Renal pelvis (tissue), 12 donors: ENCODE measurements at places on chromosomes 5 and 9.

DNA sequence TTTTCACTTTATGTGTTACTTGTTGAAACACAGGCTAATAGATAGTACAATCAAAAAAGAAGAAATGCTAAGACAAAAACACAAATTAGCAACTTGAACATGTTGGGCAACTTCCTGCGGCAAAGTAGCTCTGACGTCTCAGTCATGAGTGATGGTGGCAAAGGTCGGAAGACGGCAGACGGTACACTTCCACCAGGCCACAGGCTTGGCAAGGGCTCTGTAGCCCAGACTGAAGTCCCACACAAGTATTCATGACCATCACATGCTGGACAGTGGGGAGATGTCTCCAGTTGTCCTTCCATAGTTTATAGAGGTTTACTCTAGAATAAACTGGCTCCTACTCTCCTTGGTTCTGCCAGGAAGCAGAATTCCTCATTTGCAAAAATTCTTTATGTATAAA is 831.3 kb downstream of the MTRR start:
- no peak for DNase-seq

DNA sequence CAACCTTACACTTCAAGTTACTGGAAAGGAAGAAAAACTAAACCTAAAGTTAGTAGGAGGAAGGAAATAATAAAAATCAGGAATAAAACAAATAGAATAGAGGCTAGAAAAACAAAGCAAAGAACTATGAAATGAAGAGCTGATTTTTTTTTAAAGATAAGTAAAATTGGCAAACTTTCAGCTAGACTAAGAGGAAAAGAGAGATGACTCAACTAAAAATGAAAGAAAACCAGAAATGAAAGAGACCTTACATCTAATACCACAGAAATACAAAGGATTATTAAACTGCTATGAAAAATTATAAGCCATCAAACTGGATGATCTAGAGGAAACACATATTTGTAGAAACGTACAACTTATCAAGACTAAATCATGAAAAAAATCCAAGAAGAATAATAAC is 60.0 kb downstream of the PRRC1 start:
- DNase-seq, result no peak

DNA sequence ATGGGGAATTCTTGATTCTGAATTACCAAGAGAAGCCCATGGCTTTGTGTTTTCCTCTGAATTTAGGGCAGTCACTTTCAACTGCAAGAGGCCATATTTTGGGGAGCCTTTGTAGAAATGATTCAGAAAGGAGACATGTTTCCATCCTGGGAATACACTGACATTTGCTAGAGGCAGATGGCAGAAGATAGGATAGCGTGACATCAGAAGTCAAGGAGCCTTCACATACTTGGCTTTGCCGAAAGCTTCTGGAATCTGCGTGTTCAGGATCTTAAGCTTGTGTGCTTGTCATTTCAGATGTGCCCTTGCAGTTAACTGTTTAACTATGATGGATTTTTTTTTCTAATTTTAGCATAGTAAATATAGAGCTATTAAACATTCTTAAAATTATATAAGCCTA is 296.2 kb downstream of the ARHGEF28 start:
- DNase-seq, result no peak

DNA sequence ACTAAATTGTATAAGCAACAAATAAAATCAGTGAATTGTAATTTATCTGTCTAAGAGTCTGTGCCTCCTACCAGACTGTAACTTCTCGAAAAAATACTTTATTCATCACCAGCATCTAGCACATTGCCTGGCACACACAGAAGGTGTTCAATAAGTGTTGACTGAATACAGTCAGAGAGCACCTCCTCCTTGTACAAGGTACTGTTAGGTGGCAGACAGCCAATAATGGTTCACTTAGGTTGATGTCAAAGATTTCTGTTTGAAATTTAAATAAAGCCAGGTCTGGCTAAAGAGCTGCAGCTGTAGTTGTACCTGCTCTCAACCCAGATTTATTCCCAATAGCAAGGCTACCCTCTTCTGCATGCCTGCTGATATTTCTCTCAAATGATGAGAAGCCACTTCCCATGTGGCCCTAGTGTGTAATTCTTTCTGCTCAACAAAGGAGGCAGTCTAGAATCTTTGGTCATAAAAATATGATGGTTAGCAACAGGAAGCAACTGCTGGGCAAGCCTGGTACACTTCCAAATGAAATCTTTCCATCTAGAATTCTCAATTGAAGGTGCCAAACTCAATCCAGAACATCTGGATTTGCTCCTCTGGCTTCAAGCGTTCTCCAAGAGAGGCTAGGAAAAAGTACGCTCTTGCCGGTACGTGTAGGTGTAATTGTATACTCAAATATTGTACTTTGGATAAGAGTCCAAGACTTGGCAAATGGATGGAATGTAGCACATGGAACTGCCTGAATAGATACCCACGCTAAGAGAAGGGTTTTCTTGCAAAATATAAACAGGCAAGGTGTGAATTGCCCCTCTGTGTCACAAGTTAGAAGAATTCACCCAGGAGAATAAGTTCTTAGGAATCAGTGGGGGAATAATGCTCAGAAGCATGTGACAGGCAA is 95.6 kb downstream of the NR6A1 start:
- DNase-seq, result no peak
